ENCODE measurements at places on chromosomes 7 and 10. TPM values are rescaled to one million over a fixed set of nuclear protein-coding genes. Genes with fewer than 3 reads are reported as not detected.

The OPN1SW gene
- total RNA-seq: not detected

The WEE2 gene
- total RNA-seq: 0.04 TPM

The SDK1 gene
- total RNA-seq: 10.0 TPM

The CNPY1 gene
- not detected for total RNA-seq

The PIK3AP1 gene
- 3.5 TPM for total RNA-seq

The SLC18A2 gene
- 7.1 TPM for total RNA-seq

The KAZALD1 gene
- 10.2 TPM for total RNA-seq

The TOMM7 gene
- total RNA-seq: 502 TPM

The PNLIPRP2 gene
- total RNA-seq: 0.28 TPM

The CTAGE8 gene
- 8.4 TPM for total RNA-seq

The NOC3L gene
- total RNA-seq: 28.3 TPM

The GPR26 gene
- 0.05 TPM for total RNA-seq

The ACHE gene
- total RNA-seq: 7.7 TPM

The HOXA4 gene
- total RNA-seq: not detected

The TUBAL3 gene
- 0.15 TPM for total RNA-seq

The TMEM229A gene
- total RNA-seq: 0.27 TPM

The DLG5 gene
- 65.5 TPM for total RNA-seq

The FAM221A gene
- 24.9 TPM for total RNA-seq

The IQUB gene
- total RNA-seq: 0.71 TPM

The ACBD7 gene
- 12.5 TPM for total RNA-seq

The ELN gene
- total RNA-seq: 3.9 TPM

The GIMAP7 gene
- 0.37 TPM for total RNA-seq

The UBE2H gene
- 55.0 TPM for total RNA-seq

All from WTC11 (cell line).